ENCODE measurements at places on chromosomes 2 and 18. TPM values are rescaled to one million over a fixed set of nuclear protein-coding genes. Genes with fewer than 3 reads are reported as not detected.

The GPR17 gene
- total RNA-seq: not detected

The DLGAP1 gene
- 1.2 TPM for total RNA-seq

The GAD1 gene
- total RNA-seq: 0.73 TPM

The CCDC74B gene
- 1.3 TPM for total RNA-seq

The BIN1 gene
- total RNA-seq: 110 TPM

The UNC80 gene
- total RNA-seq: not detected

The GALNT13 gene
- not detected for total RNA-seq

The CCDC148 gene
- total RNA-seq: 0.93 TPM

The CRACDL gene
- 0.13 TPM for total RNA-seq

The PRSS56 gene
- total RNA-seq: not detected

The SLC8A1 gene
- total RNA-seq: not detected

The POTEC gene
- 0.04 TPM for total RNA-seq

The FAM168B gene
- 69.2 TPM for total RNA-seq
